ENCODE measurements at places on chromosomes 13 and 19.

GRCh38 chr19:36030264-36031148 is 2.2 kb downstream of the CLIP3 start:
- no peak for DNase-seq

DNA sequence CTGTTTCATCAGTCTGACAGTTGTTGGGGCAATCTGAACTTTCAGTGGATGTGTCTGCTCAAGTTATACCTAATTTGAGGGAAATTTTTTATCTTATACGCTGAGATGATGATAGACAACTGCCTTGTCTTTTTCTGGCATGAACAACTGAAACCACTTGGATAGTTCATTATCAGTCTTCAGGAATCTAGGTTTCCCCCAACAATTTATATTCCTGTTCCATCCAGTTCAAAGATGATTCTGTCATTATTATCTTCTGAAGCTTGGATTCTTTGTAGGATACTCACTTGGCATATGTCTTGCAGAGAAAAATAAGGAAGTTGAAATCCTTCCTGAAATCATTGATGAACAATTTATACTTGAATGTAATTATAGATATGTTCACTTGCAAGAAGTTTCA is 193.7 kb downstream of the LMO7 start:
- no peak for DNase-seq

GRCh38 chr13:21798181-21798580 is 127.3 kb downstream of the FGF9 start:
- DNase-seq, result no peak

DNA sequence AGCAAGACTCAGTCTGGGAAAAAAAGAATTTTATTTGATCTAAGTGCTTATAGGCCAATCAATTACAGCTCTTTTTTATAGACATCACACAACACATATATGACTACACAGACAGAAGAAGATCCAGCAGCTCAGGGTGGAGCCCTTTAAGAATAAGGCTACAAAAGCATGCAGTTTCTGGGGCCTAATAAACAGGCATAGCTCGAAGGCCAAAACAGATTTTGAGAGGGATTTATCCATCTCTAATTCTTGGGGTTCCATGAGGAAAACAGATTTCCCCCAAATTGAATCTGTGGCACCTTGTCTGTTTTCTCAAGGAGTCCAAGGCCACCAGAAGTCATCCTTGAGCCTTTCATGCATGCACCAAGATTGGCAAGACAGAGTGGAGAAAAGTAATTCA is 3.9 kb upstream of the ZNF550 start:
- DNase-seq, result no peak

DNA sequence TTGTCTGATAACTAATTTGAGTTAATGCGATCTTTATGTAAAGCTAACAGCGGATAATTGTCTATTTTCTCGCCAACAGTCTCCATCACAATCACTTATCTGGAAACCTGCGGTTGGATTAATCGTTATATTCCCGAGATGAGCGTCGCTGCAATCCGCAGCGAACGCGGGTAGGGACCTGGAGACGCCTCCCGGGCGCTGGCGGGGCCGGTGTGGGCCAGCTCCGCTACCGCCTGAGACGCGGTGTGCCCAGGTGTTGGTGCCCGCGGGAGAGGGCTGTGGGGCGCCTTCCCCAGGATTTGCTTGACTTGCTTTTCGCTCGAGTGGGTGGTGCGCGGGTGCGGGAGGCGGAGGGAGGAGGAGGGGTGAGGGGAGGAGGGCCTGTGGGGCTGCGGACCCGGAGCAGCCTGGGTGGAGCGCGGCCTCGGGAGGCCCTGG is 38.3 kb downstream of the SOX1 start:
- DNase-seq, result no peak

DNA sequence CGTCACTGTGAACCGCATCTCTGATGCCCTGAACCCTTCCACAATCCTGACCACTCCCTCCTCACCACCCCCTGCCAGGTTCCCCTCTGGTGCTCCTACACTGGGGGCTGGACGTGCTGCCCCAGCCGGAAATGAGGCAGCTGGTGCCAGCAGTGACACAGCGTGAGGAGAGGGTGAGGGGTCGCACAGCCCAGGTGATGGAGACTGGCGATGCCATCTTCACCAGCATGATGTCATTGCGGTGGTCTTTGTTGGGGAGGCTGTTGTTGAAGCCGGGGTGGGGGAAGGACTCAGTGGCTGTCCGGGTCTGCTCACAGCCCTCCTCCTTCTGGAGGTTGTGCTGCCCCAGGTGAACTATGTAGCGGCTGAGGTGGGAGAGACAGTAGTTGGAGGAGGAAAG is 2.5 kb downstream of the KLK11 start:
- DNase-seq, result no peak

Measured in LoVo (cell line).